ENCODE measurements at places on chromosomes 1 and 21. TPM values are rescaled to one million over a fixed set of nuclear protein-coding genes. Genes with fewer than 3 reads are reported as not detected.

DNA sequence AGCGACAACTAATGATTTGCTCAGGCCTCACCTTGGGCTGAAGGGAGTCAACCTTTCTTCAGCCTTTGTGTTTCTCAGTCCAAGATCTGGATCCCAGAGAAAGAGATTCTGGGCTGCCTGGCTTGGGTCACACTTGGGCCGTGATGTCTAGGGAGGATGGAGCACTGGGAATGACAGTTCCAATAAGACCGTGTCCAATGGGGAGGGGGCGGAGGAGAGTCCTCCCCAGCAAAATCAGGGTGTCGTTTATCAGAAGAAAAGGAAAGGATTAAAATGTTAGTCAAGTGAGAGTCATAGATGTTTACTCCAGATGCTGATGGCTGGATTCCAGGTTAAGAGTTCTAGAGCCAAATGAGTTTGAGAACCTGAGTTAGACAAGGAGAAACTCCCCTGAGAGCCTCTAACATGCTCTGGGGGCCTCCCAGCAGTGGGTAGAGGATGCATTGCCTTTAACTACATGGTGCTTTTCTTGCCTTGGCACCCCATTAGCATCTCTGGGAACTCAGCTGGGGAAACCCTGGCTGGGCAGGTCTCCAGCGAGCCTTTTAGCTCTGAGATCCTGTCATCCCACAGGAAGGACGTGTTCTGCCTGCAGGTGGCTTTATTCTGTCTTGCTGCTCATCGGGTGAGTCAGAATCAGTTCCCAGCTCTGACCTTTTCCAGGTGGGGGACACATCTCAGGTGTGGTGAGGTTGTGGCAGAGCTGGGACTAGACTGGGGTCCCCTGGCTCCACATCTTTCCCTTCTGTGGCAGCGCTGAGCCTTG, 22.2 kb downstream of the NIPAL3 start:
- DNase-seq: peak; percentile 30

DNA sequence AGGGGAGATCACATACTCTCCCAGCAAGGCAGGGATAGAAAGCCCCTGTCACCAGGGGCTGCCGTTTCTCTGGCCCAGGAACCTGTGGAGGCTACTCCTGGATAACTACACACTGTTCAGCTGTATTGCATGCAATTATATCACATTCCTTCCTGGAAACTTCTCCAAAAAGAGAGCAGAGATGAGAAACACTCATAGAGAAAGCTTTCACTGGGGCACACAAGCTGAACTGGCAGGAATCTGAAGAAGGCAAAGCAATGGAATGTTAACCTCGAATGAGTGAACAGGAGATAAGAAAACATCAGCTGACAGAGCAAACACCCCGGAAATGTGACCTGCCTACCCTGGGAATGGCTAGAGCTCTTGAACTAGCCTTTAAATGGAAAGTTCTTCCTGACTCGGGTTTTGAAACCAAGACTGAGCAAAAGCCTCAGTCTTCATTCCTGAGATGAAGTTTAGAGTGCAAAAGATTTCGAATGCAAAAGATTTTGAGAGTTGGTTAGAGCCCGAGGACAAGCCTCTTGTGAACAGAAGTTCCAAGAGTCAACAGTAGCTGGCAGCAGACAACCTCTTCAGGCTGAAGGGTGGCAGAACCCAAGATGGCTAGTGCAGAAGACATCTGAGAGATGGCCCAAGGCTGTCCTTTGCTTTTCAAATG, 32.3 kb downstream of the CCN1 start:
- DNase-seq: no peak

DNA sequence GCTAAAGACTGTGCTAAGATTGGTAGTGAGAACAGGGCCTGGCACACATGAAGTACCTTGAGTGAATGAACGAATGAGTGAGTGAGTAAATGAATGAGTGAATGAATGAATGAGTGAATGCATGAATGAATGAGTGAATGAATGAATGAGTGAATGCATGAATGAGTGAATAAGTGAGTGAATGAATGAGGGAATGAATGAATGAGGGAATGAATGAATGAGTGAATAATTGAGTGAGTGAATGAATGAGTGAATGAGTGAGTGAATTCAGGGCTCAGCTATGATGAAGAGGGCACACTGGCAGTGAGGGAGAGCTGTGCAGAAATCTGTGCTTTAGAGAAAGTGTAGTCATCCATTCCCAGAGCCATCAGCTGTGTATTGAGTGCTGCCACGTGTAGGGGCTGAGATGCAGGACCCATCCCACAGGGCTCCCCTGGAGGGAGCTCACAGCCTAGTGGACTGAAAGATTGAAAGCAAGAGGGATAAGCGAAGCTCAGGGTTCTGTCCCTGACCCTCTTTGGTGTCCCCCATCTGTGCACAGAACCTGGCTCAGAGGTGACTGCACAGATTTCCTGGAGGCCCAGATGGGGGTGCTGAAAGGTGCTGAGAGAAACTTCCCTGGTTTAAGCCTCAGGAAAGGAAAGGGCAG, 217.9 kb upstream of the VAMP3 start:
- no peak for DNase-seq

DNA sequence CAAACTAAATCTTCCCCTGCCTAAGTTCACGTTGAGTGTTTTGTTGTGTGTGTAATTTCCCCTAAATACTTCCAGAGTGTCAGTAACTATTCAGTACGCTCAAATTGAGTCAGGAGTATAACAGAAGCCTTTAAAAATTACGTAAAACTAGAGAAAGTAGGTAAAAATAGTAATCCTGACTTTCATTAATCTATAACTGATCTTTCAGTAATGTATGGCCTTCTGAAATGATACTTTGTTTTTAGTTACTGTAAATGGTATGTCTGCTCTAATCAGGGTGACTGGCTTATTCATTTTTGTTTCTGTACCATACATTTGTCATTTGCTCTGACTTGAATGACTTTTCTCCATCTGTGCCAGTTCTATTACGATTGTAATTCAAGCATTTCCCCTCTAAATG, 29.4 kb downstream of the MIER1 start:
- DNase-seq: no peak

DNA sequence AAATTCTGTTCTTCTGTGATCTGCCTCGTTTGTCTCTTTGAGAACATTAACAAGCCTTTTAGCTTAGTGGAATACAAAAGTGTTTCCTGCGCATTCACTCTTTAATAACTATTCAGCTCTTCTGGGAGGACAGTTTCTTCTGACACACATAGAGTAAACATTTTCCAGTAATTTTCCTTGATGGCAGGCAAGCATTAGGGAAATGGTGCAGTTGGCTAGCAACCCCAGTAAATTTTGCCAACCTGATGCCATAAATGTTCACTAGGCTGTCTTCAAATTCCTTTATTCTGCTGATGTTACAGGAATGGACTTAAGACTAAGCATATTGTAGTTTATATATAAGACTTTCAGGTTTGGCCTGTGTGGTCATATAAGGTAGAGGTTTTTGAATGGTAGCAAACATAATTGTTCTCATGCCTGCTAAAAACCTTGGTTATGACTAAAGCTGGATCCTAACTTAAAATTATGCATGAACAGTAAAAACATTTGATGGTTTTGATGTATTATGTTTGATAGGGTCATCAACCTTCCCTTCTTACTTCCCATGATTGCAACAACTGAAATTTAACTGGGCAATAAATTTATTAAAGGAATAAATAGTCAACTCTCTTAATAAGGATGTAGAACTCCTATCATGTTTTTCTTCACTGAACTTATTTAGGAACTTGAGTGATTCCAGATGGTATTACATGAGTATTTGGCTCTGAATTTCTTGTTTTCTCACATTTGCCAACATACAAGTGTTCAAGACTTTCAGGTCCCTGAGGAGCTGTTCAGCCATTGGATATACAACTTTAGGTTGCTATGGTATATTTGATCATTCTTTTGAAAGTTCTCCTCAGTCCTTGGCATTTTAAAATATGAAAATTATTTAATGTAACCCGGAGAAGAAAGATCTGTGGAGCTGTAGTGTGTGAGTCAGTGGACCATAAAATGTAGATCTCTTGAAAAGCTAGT, 223.4 kb downstream of the FMN2 start:
- no peak for DNase-seq

DNA sequence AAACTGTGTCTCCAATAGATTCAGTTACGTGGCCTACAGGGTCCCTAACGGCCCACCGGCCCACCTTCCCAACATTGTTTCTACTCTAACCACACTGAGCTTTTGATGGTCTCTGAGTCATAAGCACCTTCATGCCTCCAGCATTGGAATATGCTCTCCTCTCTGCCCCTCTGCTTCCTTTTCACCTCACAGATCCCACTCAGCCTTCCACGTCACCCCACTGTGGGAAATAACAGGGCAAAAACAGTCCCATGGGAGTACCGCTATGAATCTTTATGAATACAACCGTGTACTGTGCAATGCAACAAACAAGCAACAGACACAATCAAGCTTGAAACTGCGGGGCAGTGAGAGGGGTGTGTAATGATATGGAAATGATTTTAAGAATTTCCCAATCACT, 5.3 kb upstream of the SARS1 start:
- DNase-seq: no peak

DNA sequence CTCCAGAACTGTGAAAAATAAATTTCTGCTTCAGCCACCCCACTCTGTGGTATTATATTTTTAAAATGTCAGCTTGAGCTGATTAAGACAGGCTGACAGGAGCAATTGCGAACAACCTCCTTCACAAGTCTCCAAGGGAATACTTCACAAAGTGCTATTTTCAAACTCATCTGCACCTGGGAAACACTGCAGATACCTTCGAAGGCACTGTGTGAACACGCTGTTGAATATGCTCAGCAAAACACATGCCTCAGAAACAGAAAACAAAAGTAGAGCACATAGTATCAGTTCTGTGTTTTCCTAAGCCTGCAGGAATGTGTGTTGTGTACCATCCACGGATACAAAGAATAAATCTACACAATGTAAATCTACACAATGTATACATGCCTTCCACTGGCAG, 10.6 kb downstream of the TSPAN2 start:
- DNase-seq: no peak

DNA sequence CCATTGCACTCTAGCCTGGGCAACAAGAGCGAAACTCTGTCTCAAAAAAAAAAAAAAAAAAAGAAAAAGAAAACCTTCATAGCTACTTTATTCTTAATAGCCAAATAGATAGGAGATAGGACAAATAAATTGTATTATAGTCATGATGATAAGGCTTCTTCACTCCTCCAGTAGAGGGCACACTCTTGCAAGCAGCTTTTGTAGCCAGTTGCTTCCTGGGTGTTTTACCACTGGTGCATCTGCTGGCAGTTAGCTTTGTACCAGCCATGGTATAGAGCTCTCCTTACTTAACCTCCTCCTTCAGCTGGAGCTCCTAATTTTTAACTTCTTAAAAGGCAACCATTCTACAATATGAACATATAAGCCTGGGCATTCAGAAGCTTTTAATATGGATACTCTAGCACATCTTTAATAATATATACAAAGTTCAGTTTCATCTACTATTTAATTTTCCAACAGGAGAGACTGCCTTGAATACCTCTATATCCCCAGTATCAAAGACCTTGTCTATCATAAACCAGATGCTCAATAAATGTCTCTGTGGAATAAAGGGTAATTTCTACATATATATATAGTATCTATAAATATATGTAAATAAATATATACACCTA, 35.8 kb downstream of the EVI5 start:
- no peak for DNase-seq

DNA sequence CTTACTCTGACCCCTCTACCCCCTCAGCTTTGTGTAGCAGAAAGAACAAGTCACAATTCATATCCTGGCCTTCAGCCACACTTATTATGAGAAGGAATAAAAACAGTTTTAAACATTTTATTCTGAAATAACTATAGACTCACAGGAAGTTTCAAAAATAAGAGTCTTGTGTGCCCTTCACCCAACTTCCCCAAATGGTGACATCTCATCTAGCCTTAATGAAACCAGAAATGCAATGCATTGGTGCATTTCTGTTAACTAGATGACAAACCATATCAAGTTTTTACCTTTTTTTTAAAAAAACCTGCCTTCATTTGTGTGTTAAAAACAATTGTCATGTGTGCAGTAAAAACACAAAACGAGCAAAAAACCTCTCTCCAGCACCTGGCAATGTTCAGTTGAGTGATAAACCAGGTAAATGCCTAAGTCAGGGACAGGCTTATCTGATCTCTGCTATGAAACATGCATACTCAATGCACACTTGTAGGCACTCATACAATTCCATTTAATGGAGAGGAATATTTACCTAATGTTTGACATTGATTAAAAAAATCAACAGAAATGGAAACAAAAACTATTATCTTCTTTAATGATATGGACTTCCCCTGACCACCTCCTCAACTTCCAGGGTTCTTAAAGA, 51.5 kb downstream of the SH3BGR start:
- no peak for DNase-seq

GRCh38 chr1:118928739-118929554, 59.2 kb downstream of the TBX15 start:
- no peak for DNase-seq

GRCh38 chr21:26167593-26167992, 3.0 kb downstream of the APP start:
- no peak for DNase-seq

The ABCB10 gene
- total RNA-seq: 9.3 TPM

The KDF1 gene
- total RNA-seq: 0.27 TPM

The CRNN gene
- not detected for total RNA-seq

The VHLL gene
- total RNA-seq: not detected

The NFYC gene
- total RNA-seq: 62.2 TPM

The TBX15 gene
- 0.63 TPM for total RNA-seq

The TCP10L gene
- 3.0 TPM for total RNA-seq
